ENCODE measurements at places on chromosomes 13 and 19.

DNA sequence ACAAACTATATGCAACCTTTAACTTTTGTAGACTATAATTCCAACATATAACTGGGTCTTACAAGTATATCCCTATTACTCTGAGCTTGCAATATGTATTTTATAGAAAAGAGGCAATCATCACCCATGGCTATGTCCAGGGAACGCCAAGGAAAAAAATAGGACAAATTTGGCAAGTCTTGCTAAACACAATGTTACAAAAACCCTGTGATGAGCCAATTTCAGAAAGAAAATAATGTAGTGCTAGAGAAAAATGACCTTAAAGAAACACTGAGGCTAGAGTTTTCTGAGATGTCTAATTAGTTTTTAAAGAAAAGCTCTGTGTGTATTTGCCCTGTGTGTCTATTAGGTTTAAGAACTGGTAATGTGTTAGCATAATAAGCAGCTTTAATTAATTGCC, 68.0 kb upstream of the FREM2 start:
- DNase-seq: no peak

DNA sequence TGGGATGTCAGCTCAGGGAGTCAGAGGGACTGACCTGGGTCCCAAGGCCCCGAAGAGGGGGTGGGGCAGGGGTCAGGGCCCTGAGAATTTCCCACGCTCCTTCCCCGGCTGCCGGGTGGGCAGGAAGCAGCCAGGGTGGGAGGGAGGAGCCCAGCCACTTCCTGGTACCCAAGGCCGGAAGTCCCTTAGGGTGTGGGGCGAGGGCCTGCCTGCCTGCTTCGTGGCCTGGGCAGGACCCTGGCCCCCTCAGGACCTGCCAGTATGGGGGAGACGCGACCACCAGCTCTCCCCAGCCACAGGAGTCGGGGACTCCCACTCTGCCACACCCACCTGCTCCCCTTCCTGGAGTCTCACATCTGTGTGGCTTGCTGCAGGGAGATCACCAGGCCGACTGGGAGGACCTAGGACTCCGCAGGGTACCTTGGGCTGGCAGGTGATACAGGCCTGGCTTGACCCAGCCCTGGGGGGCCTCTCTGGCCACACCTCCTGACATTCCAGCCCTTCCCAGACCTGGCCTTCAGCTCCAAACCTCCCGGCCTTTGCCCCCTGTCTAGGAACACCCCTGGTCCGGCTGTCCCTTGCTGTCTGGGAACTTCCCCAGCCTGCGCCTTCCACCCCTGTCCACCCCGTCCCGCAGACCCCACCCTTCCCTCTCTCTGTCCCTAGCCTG, 9.8 kb upstream of the CIRBP start:
- DNase-seq: no peak

DNA sequence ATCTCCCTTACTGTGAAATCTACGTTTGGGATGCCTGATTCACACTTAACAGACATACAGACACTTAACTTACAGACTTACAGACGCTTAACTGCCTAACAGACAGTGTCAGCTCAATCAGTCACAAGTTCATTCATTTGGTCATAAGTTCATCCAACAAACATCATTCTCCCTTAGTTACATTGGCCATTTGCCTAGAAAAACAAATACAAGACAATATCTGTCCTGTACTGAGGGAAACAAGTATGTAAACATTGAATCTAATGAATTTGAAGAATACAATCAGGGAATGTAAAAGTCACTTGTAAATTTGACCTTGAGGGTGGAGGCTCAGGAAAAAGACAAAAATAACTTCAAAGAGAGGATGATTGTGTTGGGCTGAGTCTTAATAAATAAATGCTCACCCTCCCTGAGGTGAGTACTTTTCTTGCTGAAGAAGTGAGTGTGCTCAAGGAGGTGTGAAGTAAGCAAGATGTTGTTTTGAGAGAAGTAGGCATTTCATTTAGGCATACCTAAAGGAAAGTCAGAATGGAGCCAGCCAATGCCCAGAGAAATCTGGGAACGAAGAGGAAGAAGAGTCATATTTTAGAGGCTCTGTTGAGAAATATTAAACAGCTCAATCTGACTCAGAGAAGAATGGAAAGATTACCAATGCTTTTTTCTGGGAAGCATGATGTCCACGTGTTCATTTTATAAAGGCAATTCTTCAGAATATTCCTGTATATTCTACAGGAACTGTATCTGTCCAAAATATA, 958.4 kb upstream of the SLC10A2 start:
- no peak for DNase-seq

- DNase-seq: no peak
These were observed 495 bp downstream of the LSR start for GRCh38 chr19:35249146-35249847.

DNA sequence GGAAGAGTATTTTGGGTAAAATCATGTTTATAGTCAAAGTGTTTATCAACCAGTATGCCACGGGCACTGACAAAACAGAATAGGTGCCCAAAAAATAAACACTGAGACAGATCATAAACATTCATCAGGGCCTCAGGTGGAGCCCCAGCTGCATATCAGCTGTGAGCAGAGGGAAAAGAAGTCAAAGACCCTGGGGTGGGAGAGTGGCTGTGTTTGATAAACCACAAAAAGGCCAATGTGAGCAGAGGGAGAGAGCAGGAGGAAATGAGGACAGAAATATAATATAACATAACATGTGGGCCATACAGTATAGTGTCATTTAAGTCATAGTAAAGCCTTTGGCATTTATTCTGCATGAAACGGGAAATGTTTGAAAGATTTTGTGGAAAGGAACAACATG, 10.0 kb upstream of the EPSTI1 start:
- DNase-seq: no peak

GRCh38 chr19:33621811-33622504, at the start of gene CHST8:
TSS of gene CHST8 (plus strand) at chr19:33621953. CDS start at chr19:33689262, 67,309 bp downstream.
- DNase-seq: no peak

DNA sequence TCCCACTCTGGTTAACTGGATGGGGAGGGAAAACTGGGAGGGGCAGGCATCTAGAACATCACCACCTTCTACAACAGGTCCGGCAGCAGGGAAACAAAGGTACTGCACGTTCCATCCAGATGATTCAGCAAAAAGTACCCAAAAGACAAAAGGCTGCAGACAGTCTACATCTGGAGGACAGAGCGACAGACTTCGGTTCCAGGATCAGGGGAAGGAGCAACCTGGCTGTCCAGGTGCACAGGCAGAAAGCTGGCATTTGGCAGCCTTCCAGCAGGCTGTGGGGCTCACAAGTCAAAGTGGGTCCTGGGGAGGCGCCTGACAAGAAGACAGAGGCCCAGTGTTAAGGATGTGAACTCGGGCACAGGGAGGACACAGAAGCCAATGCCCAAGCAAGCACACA, 202.9 kb downstream of the SUCLA2 start:
- no peak for DNase-seq

GRCh38 chr19:31308781-31309180, 40.5 kb downstream of the TSHZ3 start:
- DNase-seq: no peak

GRCh38 chr13:79423801-79424642, 18.0 kb upstream of the RBM26 start:
- DNase-seq: no peak

DNA sequence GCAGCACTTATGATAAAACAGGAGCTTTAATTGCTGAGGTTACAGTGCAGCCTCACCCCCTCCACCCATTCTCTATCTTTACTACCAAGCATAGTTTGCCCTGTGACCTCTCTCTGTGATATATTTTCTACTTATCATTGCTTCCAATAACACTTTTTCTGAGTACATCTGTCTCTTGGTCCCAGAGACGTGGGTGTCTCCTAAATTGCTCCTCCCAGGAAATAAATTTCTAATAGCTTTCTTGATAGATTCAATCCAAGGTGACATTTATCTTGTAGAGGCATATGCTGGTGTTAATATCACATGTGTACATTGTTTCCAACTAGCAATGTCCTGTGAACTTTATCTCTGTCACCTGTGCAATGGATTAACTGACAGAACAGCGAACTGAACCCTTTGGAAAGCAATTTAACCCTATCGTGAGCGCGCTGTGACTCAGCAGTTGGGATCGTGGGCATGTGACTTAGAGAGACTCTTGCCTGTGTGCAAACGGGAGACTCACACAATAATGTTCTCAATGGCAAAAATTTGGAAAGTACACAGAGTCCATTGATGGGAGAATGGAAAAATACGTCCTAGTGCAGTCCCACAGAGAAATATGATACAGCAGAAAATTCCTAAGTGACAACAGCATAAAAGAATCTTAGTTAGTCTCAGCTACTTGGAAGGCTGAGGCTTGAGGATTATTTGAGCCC, 7.0 kb upstream of the MAP2K2 start:
- no peak for DNase-seq

- no peak for DNase-seq
These were observed 4.1 kb downstream of the ATP8A2 start for GRCh38 chr13:25375727-25376358.

DNA sequence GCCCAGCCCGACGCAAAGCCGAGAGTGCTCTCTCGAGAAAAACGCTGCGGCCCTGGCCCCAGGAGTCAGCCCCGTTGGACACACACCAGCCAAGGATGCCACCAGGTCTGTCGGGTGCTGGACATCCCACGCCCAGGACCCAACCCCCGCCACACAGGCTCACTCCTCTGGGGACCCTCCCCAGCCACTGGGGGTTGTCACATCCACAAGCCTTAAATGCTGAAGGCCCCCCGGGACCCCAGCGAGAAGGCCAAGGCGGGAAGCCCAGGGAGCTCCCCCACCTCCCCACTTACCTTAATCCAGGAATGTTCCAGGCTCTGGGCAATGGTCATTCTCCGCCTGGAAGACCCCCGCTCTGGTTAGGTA, 11.2 kb downstream of the DAPK3 start:
- no peak for DNase-seq

- DNase-seq: no peak
These were observed 6.3 kb upstream of the JUNB start for GRCh38 chr19:12784871-12785430.

DNA sequence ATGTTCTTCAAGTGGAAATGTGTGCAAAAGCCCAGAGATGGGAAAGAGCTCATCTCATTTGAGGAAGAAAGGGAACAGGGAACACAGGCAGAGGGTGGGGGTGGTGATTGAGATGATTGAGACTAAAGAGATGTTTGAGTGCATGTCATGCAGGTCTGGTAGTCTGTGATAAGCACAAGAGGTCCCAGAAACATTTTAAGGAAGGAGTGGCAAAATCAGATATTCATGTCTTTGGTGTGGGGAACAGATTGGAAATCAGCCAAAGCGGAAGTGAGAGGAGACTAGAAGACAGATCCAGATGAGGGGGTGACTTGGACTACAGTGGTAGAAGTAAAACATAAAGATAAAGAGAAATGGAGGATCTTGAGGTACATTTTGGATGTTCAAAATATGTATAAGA, 39.4 kb upstream of the DACH1 start:
- DNase-seq: no peak

- peak; percentile 33 for DNase-seq
These were observed 13.4 kb downstream of the TM6SF2 start for GRCh38 chr19:19259741-19260140.

GRCh38 chr19:50626011-50626410, 13.7 kb downstream of the SYT3 start:
- DNase-seq: no peak

GRCh38 chr19:11252665-11253355, 9.5 kb downstream of the DOCK6 start:
- DNase-seq: no peak

GRCh38 chr19:57830071-57830602, at the start of gene ZNF587B:
TSS of gene ZNF587B (plus strand) at chr19:57830299. CDS start at chr19:57830529, 230 bp downstream.
- no peak for DNase-seq

DNA sequence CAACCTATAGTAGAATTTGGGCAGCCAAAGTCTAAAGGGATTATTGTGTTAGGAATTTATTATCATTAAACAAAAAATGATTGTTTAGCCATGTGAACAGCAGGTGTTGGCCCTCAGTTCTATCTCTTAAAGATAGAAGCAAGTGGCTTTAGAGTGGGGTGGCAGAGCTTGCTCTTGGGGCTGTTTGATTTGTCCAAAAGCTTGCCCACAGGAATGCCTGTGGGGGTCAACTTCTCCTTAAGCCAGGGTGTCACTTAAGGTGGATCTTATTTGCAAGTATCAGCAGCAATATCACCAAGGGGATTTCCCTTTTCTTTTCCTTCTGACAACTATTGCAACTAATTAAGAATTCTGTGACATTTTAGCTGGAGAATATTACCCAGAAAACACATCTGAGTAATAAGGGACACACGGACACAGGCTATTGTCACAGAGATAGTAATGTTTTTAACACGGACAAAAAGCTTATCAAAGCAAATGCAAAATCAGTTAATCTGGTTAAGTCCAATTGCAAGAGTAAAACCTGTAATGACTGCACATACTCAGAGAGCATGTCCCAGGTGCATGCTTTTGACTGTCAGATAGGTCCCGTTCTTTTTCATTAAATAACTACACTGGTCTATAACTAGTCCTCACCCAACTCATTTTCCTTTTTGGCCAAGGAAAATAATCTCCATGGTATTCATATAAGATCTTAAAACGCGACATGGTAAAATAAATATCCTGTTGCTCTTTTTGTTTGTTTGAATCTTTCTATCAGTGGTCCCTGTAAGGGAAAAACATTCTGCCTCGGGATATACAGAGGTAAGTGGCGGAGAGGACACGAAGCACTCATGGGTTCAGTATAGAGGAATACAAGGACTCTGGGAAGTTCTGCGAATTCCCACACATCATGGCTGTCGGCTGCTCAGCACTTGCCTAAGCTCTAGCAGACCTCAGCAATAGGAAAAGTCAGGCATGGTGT, 172.1 kb upstream of the RFC3 start:
- DNase-seq: no peak

- no peak for DNase-seq
These were observed 1966.1 kb downstream of the PCDH9 start for GRCh38 chr13:65264066-65264465.

- DNase-seq: no peak
These were observed at the start of gene CELF5 for GRCh38 chr19:3224346-3225168. TSS of gene CELF5 (plus strand) at chr19:3224661. CDS start at chr19:3224740, 79 bp downstream.

DNA sequence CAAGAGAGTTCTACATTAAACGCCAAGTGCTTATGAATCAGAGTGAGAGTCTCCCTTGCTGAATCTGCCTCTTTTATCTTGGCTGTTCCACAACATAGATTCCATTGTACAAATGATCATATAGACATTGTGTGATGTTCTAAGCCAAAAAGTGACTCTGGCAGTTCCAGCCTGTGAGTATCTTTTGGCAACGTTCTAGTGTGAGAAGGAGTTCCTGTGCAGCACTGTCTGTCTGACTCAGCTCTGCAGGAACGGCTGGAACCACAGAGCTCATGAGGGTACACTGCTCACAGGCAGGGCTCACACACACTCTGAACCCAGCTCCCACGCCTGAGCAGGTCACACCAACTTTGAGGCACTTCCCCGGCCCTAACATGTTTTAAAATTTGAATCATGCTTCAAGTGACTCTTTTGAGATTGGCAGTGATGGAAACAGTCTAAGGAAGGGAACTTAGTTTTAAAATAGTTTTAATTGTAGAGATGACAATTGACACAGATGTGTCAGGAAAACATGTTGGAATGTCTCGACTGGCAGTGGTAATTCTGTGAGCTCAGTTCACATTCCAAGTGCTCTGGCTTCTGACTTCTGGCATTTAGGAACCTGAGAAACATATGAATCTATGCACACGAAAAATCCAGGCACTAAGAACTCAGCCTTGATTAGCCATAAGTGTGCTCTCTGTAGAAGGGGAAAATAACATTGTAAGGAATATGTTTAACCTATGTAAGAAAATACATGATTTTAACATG, 272.0 kb downstream of the UQCRFS1 start:
- no peak for DNase-seq

GRCh38 chr19:15197942-15198341, 2.9 kb downstream of the NOTCH3 start:
- no peak for DNase-seq

All from NCI-H446 treated with DMSO at 0.1 percent for 48 hours (cell line).